ENCODE measurements at places on chromosomes 6 and 20.

- peak; percentile 59 for DNase-seq
Measured at GRCh38 chr20:967796-968742, 34.0 kb downstream of the RSPO4 start.

DNA sequence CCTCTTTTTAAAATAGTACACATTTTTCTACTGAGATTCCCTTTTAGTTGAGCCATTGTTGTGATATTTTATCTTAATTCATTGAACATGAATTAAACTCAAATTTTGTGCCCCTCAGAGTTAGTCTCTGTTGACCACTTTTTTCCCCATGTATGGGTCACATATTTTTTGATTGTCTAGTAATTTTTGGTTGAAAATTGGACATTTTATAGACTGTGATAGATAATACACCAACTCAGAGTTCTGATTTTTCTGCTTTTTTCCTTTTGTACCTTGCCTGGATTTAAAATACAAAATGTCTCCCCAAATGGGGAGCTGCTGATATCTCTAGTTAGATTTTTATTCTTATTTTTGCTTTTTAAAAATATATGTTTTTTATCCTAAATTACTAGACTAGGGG, 291.8 kb upstream of the CITED2 start:
- no peak for DNase-seq

GRCh38 chr6:150119173-150119572, 23.7 kb upstream of the PPP1R14C start:
- no peak for DNase-seq

- no peak for DNase-seq
Measured at GRCh38 chr20:57415771-57416170, 24.6 kb downstream of the RBM38 start.

- DNase-seq: peak; percentile 36
Measured at GRCh38 chr6:1641343-1641885, 31.7 kb downstream of the FOXC1 start.

GRCh38 chr6:167576050-167576741, 250.5 kb upstream of the AFDN start:
- DNase-seq: no peak

GRCh38 chr20:37414224-37415035, 68.5 kb downstream of the SRC start:
- no peak for DNase-seq

DNA sequence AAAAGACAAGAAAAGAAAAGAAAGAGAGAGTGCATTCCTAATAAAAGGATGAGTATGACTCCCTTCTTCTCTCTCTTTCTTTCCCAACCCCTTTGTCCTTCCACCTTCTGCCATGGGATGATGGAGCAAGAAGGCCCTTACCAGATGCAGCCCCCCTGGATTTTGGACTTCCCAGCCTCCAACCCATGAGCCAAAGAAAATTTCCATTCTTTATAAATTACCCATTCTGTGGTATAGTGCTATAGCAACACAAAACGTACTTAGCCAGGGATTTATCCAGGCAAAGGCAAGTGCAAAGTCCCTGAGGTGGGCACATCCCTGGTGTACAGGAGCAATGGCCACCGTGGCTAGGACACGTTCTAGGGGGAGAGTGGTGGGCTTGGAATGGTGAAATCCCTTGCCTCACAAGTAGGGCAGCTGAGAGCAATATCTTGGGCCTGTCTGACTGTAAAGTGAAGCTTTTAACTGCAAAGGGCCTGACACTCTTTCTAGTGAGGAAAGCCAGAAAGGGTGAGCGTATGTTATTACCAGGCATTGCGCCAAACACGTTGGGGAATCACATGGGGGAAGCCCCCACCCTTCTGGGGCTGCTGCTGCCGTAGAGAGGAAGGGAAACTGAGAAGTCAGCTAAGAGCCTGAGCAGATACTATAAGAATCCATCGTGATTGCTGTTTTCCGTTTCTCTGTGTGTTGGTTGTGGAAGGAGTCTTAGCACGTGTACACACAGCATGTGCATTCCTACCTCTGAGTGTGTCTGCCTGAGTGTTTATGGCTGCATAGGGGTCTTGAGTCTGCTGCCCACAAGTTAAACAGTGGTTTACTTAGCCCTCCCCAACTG, 50.7 kb upstream of the SIRPA start:
- no peak for DNase-seq

DNA sequence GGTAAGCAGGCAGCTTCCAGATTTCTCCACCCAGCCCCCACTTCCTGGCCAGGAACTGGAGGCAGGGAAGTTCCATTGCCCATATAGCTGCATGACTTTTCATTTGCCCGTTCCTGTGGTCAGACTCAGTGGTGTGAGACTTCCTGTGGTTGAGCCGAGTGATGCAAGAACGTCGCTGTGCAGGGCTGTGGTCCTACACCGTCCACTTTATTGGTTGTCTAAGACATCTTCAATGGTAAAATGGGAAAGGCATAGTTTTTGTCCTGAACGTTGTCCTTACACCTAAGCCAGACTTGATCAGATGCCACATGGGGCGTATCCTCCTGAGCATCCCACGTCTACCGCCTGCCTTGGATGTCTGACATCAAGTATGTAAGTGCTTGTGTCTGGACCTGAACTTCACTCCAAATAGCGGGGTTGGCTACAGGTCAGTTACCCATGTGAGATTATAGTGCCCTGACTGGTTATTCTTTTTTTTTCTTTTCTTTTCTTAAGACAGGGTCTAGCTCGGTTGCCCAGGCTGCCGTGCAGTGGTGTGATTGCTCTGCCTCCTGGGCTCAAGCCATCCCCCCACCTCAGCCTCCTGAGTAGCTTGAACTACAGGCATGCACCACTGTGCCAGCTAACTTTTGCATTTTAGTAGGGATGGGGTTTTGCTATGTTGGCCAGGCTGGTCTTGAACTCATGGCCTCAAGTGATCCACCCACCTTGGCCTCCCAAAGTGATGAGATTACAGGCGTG, 25.9 kb upstream of the GTSF1L start:
- peak; percentile 25 for DNase-seq

DNA sequence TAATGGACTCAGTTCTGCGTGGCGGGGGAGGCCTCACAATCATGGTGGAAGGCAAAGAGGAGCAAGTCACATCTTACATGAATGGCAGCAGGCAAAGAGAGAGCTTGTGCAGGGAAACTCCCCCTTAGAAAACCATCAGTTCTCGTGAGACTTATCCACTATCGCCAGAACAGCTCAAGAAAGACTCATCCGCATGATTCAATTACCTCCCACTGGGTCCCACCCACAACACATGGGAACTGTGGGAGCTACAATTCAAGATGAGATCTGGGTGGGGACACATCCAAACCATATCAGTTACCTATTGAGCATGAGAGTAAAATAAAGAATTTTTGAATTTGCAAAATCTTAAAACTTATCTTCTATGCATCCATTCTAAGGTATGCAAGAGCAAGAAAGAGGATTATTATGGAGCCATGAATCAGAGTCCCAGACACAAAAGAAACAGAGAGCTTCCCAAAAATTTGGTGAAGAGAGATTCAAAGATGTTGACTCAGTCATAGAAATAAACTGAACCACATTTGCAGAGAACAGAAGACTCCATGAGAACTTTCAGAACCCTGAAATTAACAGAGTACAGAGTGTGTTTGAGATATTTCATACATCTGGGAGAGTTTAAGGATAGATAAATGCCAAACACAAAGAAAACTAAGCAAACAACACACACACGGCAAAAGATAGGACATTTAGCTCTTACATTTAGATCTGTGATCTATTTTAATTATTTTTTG, 17.1 kb upstream of the MOXD1 start:
- DNase-seq: no peak

DNA sequence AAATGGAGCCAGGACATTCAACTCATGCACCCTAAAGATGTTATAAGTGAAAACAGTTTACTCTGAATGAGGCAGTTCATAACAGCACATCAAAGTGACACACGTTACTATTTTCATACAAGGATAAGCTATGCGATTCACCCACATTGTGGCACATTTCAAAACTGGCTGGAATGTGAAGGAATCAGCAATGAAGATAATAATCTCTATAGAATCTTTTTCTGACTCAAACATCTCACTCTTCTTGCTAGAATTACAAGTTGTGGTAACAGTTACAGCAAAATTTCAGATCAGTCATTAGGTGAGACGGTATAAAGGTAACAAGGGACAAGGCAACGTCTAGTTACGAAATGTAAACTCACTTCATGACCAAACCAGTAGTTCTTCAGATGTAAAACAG, 17.5 kb downstream of the TMEM244 start:
- no peak for DNase-seq

- no peak for DNase-seq
Measured at GRCh38 chr20:2826655-2827054, 10.5 kb downstream of the TMEM239 start.

GRCh38 chr6:35048631-35049083, 92.5 kb downstream of the TCP11 start:
- no peak for DNase-seq

GRCh38 chr6:51817832-51818231, 269.6 kb downstream of the PKHD1 start:
- no peak for DNase-seq

GRCh38 chr6:33373960-33374910, 17.4 kb upstream of the KIFC1 start:
- no peak for DNase-seq

DNA sequence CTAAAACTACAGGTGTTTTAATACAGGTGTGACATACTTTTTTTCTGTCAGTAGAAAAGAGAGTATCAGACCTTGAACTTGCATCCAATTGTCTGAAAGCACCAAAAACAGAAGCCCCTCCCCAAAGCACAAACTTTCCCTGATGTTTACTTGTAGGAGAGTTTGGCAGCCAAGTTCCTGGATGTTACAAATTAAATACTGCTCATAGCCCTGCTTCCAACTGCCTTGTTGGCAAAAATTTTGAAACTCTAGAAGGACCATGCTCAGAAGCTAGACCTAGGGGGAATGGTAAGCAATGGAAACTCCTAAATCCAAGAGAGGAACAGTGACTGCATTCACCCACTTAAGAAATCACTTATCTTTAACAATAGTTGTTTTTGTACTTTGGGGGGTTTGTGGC, 17.0 kb upstream of the ARG1 start:
- no peak for DNase-seq

GRCh38 chr6:35359744-35360348, 17.5 kb downstream of the PPARD start:
- DNase-seq: no peak

DNA sequence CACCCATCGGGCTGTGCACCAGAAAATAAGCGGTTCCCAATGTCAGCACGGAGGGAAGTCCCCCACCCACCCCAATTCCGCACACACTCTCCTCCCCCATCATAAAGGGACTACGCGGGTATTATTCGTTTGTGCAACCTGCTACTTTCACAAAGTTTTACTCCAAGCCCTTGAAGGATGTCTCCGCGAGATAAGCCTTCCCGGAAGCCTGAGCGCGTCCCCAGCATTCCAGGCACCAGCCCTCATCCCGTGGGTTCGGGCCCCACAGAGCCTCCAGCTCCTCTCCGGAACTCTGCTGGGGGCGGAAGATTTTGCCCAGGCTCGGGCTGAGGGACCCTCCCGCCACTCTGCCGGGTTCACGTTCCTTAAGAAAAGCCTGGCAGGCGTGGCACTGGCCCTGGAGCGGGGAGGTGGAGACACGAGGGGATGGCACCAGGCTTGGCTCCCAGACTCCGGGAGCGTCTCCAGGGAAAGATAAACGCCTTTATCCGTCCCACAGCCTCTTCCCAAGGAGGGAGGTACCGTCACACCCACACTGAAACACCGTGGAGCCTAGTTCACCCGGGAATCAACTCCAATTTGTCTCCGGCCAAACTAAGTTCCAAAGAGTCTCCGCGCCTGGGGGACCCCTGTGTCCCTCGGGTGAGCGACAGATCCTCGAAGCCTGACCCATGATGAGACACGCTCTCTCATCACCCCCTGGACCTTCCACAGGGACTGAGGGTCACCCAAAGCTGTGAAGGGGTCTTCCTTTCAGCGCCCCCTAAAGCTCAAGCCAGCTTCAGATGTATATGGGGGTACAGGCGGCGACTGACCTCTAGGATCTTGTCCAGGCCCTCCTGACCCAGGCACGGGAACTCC, 934 bp downstream of the KCNK5 start:
- DNase-seq: no peak

DNA sequence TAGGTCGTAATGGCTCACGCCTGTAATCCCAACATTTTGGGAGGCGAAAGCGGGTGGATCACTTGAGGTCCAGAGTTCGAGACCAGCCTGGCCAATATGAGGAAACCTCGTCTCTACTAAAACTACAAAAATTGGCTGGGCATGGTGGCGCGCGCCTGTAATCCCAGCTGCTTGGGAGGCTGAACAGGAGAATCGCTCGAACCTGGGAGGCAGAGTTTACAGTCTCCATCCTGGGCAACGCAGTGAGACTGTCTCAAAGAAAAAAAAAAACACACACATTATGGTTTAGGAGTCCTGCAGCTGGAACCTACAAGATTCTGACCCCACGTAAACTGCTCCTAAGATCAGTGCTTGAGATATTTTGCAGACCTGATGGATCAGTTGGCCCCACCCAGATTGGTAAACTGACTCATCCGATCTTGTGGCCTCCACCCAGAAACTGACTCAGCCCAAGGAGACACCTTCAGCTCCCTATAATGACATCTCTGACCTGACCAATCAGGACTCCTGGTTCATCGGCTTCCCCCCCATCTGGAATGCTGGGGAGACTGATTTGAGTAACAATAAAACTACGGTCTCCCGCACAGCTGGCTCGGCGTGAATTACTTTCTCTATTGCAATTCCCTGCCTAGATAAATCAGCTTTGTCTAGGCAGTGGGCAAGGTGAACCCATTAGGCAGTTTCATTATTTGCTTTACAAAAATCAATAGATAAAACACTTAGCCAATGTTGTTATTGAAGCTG, 96.2 kb upstream of the BTN3A2 start:
- DNase-seq: no peak

DNA sequence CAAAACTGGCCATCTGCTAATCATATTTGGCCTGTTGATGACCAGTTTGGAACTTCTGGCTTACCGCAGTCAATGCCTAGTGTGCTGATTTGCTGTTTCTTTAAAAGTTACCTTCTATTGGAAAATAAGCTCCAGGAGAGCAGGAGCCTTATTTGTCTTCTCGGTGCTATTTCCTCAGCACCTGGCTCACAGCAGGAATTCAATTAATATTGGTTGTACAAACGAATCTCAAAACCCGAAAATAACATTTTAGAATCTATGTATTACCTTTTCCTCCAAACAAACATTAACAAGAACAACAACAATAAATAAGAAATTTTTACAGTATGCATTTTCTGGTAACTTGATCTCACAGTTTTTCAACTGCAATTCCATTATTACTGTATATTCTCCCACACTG, 1080.7 kb upstream of the MAP3K7 start:
- DNase-seq: no peak

- DNase-seq: peak; percentile 86
Measured at GRCh38 chr20:62603021-62603906, 39.0 kb upstream of the SLCO4A1 start.

GRCh38 chr20:41366546-41367392, at the start of gene EMILIN3:
EMILIN3 (minus strand) TSS chr20:41366818; CDS start chr20:41366634, 184 bp downstream.
- DNase-seq: no peak
